ENCODE measurements at places on chromosomes 16 and 17.

DNA sequence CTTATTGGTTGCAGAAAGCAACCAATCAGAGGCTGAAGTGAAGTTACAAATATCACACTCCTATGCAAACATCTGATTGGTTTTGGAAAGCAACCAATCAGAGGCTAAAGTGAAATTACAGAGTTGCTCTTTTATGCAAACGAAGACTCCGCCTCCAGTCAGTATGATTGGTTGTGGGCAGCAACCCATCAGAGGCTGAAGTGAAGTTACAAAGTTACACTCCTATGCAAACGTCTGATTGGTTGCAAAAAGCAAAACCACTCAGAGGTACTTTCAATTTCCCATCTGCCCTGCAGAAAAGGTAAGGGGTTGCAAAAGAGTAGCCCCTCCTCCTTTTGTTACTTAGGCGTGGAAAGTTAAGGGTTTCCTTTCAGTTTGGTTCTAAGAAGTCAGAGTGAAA, 697.3 kb downstream of the MAF start:
- DNase-seq, result no peak

DNA sequence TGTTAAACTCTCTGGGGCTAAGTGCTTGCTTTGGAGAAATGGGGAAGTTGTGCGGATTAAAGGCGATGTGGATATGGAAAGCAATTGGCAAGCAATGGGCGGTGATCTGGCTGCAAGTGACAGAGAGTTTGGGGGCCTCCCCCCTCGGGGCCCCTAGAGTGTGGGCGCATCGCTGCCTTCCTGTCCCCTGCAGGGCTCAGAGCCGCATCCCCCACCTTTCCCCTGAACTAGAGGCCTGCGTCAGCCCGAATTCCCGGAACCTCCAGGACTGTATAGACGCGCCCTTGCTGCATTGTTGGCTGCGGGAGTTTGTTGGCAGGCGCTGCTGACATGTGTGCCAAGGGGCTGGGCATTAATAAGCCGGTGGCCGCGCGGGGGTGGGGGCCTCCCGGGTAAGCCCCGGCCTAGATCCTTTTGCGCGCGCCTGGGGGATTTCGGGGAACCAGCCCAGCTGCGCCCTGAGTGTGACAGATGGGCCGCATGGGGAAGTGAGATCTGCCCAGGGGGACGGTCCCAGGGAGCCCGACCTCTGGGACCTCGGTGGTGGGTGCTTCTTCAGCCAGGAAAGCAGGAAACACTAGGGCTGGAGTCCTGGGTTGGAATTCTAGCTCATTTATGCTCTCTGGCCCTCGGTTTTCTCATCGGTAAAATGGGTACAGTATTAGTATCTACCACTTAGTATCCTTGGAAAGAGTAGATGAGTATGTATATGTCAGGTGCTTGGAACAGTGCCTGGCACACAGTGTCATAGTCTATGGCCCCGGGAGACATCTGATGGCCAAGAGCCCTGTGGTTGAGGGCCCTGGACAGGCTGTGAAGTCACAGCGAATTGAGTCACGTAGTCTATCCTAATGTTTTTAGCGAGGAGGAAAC, 1.0 kb downstream of the EEF2K start:
- DNase-seq, result peak; percentile 41

DNA sequence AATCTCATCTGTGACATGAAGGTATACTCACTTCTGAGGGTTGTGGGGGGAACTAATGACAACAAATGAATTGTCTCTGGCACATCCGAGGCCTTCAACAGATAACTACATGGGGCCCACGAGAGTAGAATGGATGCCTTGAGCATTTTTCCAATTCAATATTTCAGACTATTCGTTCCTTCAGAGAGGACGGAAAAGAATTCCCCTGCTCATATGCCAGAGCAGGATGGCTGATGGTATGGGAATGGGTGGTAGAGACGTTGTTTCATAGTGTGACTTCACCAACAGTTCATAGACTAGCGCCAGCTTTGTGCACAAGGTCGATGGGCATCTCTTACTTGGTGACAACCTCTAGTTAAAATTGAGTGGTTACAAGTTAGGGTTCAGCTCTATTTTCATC, 61.3 kb downstream of the HLF start:
- DNase-seq, result no peak

DNA sequence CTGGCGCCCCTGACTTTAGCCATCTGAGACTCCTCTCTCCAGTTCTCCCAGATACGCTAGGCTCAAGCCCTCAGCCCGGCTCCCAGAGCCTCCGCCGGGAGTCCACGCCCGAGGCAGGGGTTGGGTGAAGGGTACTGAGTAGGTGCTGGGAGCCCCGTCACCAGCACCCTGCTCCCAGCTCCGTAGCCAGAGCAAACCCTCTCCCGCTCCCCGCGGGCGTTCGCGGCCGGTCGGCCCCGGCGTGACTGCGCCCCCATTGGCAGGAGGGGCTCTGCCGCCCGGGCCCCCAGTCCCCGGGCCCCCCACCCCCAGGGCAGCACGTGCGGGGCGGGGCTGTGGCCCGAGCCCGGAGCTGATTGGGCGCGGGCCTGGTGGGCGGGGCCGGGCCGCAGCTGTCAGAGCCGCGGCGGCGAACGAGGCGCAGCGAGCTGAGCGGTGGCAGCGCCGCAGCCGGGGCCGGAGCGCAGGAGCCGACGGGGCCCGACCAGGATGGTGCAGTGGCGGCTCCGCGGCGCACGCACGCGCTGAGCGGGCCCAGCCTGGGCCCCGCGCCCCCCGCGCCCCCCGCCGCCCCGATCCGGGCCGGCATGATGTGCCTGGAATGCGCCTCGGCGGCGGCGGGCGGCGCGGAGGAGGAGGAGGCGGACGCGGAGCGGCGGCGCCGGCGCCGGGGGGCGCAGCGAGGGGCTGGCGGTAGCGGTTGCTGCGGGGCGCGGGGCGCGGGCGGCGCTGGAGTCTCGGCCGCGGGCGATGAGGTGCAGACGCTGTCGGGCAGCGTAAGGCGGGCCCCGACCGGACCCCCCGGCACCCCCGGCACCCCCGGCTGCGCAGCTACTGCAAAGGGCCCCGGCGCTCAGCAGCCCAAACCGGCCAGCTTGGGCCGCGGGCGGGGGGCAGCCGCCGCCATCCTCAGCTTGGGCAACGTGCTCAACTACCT, at the start of gene SPNS2:
TSS of gene SPNS2 (plus strand) at position 421 of the 937 bp plus-strand sequence. CDS start at position 588, 167 bp downstream.
- no peak for DNase-seq

DNA sequence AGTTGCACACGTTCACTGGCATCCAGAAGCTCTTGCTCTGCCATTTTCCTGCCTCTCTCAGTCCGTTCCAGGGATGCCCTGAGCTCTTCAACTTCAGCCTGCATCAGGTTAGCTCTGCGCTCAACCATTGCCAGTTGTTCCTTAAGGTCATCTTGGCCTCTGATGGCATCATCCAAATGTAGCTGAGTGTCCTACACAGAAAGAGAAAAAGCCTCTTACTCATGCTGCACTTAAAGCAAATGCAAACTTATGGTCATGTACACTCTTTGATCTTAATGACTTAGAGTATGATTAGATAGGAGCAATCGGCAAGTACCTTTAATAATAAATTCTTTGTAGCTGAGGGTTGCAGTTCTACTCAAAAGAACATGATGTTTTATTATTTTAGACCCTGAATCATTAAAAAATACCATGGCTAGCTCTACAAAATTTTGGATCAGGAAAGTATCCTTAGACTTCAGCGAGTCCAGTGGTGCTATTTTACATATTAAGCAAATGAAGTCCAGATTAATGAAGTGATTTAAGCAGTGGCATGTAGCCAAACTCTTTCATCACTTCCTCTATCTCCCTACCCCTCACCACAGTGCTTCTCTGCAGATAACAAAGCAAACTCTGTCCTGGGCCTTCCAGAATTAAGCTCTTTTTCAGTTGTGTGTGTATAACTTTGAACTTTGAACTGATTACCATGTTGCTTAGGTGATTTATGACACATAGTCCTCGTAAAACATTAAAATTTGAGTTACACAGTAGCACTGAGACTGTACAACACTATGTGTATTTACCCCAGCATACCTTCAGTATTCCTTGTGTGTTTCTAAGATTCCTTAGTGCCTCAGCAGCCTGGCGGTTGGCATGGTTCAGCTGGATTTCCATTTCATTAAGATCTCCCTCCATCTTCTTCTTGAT, 22.1 kb downstream of the MYH4 start:
- no peak for DNase-seq

All from esophagus squamous epithelium (tissue), 5 donors.